Esophagus muscularis mucosa (tissue), 4 donors: ENCODE measurements at places on chromosomes 3 and 15. TPM values are rescaled to one million over a fixed set of nuclear protein-coding genes. Genes with fewer than 3 reads are reported as not detected.
A peak's percentile ranks its signal among the peaks of the same experiment; 100 is the strongest.

TAGLN3 gene
- total RNA-seq, result 1.7 TPM

FSTL1 gene
- 701 TPM for total RNA-seq

- H3K4me1 ChIP-seq, result no peaks in the 10 kb centered on the region
- peaks cover 10% of the 10 kb centered on the region for H3K36me3 ChIP-seq
- no peak overlapping the region for H3K4me3 ChIP-seq
- peak overlapping the region; percentile 44 for H3K27ac ChIP-seq
- DNase-seq, result no peak
Observed at GRCh38 chr3:4731543-4732111, 238.5 kb downstream of the ITPR1 start.

DNA sequence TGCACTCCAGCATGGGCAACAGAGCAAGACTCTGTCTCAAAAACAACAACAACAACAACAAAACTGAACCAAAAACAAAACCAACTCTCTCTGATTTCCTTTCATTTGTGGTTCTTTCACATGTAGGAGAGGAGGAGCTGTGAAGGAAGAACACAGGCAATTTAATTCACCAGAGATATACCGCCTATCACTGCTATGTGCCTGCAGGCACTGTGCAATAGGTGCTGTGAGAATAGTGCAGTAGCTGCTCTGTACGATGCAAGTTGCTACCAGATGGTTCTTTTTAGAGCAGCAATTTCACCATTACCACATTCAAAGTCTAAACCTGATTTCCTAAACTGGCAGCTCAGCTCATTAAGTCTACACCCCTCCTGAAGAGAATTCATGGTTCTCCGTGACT lies 11.3 kb upstream of the PROK2 start:
- H3K27ac ChIP-seq, result no peak overlapping the region
- no peaks in the 10 kb centered on the region for H3K27me3 ChIP-seq
- DNase-seq, result peak; percentile 26
- no peak overlapping the region for H3K4me3 ChIP-seq

DNA sequence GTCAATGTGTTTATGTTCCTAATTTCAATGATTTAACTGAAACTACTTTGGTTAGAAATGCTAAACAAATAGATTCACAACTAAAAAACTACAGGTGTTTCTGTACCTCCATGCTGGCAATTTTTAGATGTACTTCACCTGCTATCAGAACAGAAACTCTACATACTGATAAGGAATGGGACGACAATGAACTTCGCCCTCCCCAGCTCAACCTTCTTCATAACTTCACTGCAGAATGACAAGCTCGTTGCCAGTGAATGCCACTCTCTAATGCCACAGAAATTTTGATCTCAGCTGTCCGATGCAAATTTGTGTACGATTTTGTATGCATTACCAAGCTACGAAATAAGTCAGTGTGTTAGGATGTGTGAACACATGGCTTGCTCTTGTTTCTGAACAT lies 133.4 kb downstream of the FOXP1 start:
- H3K27ac ChIP-seq, result no peak overlapping the region
- no peaks in the 10 kb centered on the region for H3K27me3 ChIP-seq
- H3K4me3 ChIP-seq, result no peak overlapping the region
- H3K4me1 ChIP-seq, result peaks cover 88% of the 10 kb centered on the region

- H3K4me3 ChIP-seq, result no peak overlapping the region
- no peak overlapping the region for H3K27ac ChIP-seq
- no peak for DNase-seq
- H3K4me1 ChIP-seq, result no peaks in the 10 kb centered on the region
Observed at GRCh38 chr15:84736375-84736774, 12.0 kb upstream of the ZNF592 start.

- no peak for DNase-seq
- no peaks in the 10 kb centered on the region for H3K4me1 ChIP-seq
- H3K27ac ChIP-seq, result no peak overlapping the region
- no peaks in the 10 kb centered on the region for H3K27me3 ChIP-seq
- H3K4me3 ChIP-seq, result no peak overlapping the region
Observed at GRCh38 chr3:134846084-134846483, 51.0 kb downstream of the EPHB1 start.

DNA sequence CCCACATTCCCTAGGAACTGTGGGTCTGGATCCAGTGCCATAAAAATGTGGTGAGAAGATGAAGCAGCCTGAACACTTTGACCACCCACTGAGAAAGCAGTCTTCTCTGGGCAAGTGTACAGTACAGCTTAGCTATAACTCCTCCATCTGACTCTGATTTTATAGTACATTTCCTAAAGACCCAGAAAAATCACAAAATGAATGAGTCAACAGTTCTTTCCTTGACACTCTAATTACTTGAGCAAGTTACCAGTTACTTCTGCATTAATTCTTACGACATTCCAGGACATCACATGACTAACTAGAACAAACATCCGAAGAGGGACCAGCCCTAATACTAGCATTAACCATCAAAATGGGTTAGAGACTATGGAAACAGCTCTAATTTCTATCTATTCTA lies 148.1 kb upstream of the PEX5L start:
- no peak overlapping the region for H3K27ac ChIP-seq
- H3K27me3 ChIP-seq, result no peaks in the 10 kb centered on the region
- H3K4me3 ChIP-seq, result no peak overlapping the region
- no peaks in the 10 kb centered on the region for H3K36me3 ChIP-seq
- DNase-seq, result no peak
